ENCODE measurements at places on chromosomes 6 and 20.

GRCh38 chr6:81262656-81263055 lies 489.8 kb downstream of the TENT5A start:
- DNase-seq = no peak

GRCh38 chr6:135277422-135277821 lies 96.3 kb downstream of the MYB start:
- no peak for DNase-seq

DNA sequence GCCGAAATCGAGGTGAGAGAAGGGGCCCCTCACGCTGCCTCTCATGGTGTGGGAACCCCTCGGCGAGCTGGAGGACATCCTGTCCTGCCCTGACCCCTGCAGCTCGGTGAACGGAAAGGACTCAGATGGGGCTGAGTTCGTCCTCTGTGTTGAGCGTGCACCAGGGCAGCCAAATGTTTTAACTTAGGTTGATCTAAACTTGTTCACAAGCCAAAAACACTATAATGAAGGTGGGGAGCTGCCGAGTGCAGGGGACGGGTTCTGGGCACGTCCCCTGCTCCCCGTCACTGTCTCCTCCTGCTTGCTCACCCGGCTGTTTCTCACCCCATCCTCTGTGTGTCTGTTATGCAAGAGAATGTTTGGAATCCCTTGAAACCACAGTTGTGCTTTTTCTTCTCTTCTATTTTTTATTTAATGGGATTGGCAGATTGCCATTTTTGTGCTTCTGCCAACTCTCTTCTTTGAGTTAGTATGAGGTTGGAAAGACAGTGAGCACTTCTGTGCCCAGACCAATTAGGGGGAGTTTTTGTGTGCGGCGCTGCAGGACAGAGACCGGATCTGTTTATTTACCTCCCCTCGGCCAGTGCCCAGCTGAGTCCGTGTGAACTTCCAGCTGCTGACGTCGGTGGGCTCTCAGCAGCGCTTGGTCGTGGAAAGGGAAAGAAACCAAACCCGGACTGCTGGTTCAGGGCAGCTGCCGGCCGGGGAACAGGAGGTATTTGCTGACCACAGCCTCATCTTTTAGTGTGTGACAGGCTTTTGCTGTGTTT lies 158.1 kb downstream of the DTNBP1 start:
- peak; percentile 100 for DNase-seq

DNA sequence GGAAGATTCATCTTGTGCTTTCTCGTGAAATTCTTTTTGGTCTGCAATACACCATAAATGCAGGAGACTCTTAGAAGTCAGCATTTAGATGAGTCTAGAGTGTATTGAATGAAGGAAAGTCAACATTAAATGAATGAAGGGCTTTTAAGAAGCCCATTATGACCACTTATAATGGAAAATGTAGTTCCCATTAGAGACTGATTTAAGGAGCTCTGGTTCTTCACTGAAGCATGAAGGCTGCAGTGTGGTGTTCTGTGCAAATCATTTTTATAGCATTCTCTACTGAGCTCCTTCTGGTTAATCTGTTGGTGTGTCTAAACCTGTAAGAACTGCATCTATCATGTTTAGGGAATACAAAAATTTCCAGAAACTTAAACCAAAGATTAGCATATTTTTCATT lies 19.7 kb downstream of the NCOA7 start:
- DNase-seq = no peak

GRCh38 chr6:9086331-9086730 lies 651.0 kb upstream of the SLC35B3 start:
- peak; percentile 75 for DNase-seq

DNA sequence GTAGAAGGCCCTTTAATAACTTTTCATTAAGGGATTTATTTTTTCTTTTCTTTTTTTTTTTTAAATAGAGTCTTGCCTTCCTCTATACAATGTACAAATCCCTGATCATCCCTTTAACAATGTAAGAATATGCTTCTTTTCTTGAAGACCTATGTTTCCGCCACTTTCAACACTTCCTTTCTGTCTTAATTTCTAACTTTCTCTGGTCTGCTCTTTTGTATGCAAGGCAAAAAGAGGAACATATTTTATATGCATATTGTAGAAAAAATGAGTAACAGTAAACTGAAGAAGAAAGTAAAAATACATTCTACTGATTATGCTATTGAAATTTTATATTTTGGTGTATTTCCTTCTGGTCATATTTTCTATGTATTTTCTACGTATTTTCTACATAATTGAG lies 484.7 kb downstream of the TFAP2B start:
- no peak for DNase-seq

- no peak for DNase-seq
These were observed 52.7 kb downstream of the SOD2 start for GRCh38 chr6:159640322-159640721.

DNA sequence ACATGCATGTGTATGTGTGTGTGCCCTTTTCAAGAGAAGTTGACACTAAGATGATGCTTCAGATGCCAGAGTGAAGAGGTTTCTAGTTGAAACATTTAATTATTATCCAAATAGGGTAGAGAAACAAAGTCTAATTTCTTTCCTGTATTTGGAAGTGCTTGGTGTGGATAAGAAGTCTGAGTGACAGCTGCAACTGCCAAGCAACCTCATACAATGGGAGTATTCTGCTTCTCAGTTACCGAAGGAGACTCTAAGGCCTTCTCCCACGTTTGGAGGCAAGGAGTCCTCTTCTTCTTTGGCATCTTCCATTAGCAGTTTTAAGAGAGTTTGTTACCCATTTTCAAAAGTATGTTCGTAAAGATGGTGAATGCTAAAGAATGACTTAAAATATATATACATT lies 82.4 kb downstream of the HDGFL1 start:
- DNase-seq = no peak

DNA sequence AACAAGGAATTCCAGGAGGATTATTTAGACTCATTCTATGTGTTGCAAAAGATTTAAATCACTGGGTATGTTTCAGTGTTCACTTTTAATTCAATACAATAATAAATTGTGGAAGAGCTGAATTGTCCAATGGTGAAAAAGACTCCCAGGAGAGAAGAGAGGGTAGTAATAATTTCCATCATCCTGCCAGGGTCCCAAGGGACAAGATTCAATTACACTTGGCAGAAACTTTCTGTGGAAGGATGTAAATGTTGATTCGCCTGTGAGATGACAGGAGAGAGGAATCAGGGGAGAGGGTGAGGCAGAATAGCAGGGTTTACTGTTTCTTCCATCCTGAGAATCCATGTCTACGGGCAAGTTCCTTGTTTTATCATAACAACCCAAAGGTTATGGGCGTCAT lies 342.7 kb downstream of the ESR1 start:
- no peak for DNase-seq

DNA sequence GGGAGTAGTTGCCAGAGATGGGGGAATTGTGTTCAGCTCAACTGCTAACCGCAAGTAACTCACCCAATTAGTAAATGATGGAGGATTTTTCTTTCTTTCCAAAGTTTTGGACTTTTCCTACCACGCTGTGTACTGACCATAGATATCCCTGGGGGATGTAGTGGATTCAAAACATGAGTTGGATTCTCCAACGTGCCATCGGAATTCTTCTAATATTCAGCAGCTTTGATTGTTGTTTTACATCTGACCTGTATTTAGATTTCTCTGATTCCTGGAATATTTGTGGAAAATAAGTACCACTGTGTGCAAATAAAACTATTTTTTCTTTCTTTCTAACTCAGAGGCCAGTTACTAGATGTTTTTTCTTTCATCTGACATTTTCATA lies 1.1 kb downstream of the CCDC170 start:
- peak; percentile 40 for DNase-seq

DNA sequence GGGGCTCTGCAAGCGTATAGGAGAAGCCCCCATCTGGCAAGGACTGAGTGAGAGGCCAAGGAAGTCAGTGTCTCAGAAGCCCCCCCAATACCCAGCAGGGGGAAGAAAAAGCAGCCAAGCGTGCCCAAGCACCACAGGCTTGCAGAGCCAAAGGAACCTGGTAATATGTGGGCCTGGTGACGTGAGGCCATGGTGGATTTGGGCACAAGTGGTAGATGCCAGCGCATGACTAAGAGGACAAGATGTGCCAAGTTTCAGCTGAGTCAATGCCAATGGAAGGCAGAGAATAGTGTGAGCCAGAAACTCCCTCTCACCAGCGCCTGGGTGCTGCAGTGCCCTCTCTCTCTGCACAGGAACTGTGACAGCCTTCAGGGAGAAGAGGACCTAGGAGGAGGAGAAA lies 110.0 kb downstream of the QRSL1 start:
- DNase-seq = no peak

DNA sequence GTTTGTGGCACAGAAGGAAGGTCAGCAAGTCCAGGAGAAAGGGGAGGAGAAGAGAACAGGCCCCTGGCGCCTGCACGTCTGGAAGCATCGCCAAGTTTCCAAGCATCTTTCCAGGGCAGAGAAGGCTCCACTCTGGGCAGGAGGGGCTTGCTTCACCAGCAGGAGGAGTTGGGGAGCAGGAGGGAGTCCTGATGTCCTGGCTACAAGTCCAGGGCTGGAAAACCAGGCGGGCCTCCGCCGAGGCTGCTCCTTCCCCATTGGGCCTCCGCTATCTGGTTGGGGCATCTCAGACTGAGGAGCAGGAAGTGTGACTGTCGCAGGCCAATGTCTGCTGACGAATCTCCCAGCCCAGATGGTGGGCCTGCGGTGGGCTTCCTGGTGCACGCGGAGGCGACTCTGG lies 421.9 kb downstream of the PREX1 start:
- DNase-seq = no peak

DNA sequence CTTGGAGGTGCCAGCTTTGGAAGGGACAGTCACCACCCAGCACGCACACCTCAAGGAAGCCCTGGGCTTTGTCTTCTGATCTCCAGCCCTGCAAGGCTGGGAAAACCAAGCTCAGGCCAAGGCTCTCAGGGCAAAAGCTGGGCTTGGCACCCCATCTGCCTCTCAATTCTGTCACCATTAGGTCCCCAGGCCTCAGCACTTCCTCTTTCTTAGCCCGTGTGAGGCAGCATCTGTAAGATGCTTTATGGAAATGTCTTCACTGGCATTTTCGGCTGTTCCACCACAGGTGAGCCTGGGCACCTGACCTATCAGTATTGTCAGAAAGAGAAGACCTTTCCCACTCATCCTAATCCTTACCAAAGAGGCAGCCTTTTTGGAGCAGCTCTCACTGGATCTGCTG lies 24.6 kb downstream of the GMEB2 start:
- no peak for DNase-seq

DNA sequence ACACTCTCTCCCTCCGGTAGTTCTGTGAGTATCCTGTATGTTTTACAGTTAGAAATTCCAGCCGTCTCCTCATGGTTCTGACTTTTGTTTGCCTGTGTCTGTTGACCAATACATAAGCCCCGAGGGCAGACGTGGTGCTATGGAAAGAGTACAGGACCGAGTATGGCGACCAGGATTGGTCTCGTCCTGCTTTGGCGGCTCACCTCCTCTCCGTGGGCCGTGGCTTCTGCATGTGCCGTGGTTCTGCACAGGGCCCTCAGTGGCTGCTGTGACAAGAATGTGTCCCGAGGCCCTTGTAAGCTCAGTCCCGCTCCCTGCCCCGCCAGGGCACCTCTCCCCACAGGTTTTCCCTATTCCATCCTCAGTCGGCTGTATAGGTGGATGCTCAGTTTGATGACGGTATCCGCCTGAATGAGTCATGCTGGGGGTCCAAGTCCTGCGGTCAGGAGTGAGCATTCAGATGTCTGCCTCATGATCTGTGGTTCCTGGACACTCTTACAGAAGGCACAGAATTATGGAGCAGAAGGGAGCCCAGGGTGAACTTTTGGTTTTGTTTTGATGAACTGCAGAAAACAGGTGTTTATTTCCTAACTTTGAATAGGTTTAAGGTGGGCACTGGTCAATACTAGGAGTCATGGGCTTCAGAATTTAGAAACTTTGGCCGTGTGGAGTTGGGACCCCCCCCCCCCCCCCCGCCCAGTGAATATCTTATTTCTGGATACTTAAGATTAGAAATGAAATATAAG lies 1.2 kb downstream of the ARFGAP1 start:
- peak; percentile 81 for DNase-seq

GRCh38 chr6:168939796-168940195 lies 313.9 kb downstream of the THBS2 start:
- no peak for DNase-seq

DNA sequence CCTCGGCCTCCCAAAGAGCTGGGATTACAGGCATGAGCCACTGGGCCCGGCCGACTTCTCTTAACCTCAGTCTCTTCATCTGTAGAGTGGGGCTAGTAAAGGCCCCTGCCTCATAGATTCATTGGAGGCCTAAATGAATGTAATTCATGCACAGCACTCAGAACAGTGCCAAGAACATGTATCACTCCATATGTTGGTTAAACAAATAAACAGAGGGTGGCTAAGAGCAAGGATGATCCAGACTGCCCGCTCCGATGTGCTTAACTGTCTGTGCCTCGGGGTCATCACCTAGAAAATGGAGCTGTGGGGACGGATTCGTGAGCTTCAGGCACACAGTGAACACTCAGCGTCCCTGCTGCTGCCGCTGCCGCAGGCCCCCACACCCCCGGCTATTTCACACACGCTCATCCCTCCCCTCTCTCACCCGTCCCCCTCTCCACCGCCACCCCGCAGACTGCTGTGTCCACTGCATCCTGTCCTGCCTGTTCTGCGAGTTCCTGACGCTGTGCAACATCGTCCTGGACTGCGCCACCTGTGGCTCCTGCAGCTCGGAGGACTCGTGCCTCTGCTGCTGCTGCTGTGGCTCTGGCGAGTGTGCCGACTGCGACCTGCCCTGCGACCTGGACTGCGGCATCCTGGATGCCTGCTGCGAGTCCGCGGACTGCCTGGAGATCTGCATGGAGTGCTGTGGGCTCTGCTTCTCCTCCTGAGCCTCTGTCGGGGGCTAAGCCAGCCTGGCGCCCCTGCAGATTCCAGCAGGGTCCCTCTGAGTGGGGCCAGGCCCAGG lies 14.8 kb downstream of the MDFI start:
- DNase-seq = peak; percentile 50

GRCh38 chr6:170176898-170177771 lies 113.7 kb downstream of the DLL1 start:
- DNase-seq = peak; percentile 2

DNA sequence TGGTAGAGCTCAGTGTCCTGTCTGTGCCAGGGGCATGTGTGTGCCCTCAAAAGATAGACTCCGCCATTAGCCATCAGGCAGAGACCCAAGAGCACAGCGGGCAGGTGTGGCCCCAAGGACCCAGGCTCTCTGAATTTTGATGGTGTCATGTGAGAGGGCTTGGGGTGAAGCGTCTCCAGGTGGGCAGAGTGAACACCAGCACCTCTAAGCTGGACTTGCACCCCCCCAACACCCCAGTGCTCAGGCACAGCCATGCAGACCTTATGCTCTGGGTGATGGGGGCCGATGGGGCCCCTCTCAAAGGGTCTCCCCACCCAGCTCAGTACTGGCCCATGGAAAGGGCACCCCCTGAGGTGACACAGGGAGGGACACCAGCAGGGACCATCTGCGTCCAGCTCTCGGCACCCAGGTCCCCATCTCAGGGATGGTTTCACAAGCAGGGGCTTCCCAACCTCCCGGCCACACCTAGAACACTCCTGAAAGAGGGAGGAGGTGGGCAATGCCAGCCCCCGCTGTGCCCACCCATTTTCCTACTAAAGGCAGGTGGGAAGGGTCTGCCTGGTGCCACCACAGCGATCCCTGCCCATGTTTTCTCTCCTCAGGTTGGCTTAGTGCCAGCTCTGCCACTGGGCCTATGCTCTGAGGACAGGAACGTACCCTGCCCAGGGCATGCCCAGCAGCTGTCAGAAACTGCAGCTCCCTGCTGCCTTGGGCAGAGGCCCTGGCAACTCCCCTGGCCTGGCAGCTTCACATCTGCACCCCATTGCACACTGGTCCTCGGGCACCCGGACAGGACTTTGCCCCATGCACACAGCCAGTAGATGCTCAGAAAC lies 3.5 kb downstream of the CST7 start:
- no peak for DNase-seq
